ENCODE measurements at places on chromosomes 4 and X.

GRCh38 chr4:76155979-76156378 lies 7.8 kb upstream of the NUP54 start:
- no peak for DNase-seq

GRCh38 chr4:40858962-40859361 lies 109.2 kb downstream of the NSUN7 start:
- no peak for DNase-seq

- peak; percentile 23 for DNase-seq
Observed at GRCh38 chr4:26140150-26140898, 180.5 kb upstream of the RBPJ start.

DNA sequence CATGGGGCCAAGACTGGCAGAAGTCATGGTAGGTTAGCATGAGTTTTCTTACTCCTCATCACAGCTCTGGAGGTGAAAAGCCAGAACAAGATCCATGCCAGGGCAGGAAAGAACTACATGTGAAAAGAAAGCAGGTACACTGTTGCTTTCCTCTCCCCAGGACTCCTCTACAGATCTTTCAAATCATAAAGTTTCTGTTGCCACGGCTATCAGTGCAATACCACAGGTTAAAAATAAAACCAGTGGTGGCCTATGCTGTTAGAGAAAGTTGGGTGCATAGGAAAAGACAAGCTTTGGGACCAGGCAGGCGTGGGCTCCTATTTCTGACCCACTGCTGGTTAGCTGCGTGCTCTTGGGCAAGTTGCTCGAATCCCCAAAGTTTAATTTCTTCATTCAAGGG lies 81.4 kb downstream of the SH3RF1 start:
- DNase-seq: no peak

- no peak for DNase-seq
Observed at GRCh38 chrX:133475521-133475920, 60.2 kb upstream of the GPC4 start.

- DNase-seq: no peak
Observed at GRCh38 chr4:129246910-129247461, 151.0 kb downstream of the C4orf33 start.

DNA sequence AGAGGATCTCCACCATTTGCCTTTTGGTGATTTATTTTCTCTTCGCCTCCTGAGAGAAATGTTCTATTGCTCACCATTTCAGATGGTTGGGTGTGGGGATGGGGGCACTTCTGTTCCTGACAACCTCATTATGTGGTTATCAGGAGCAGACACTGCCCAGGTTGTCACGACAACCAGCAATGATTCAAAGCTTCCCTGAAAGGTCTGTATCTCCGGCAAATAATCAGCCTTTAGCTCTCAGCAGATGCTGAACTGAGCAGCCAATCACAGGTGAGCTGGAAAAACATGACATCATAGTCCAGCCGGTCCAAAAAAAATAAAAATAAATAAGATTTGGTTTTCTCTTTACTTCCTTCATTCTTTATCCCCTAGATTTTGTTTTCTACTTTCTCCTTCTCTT lies 5.5 kb upstream of the PAK3 start:
- no peak for DNase-seq

DNA sequence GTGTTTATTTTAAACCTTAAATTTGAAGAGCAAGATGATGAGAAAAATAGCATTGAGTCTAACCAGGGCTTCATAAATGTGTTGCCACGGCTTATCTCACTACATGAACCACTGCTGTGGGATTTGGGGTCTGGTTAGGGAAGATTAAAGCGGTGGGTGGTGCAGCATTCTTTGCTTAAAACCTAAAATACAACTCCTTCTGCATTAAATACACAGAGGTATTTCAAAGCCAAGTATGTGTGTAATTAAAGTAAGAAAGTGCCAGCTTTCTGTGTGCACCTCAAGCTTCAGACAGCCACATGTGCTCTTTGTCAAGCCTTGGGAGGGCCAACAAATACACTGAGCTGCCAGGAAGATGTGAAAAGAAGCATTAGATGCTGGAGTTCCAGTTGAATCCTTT lies 128.0 kb downstream of the CPE start:
- no peak for DNase-seq

DNA sequence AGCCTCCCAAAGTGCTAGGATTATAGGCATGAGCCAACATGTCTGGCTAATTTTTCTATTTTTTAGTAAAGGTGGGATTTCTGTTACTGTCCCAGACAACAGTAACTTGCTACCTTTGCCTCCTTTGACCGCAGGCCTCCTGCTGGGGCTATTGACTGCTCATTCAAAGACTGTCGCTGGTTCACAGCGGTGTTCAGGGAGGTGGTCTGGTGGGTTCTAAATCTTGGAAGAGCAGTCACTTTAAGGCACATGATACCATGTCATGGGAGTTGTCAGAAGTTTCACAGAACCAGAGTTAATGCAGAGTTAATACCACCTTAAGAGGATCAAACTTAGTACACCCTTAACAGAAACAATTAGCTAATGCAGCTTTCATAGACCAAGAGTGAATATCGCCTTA lies 3.8 kb downstream of the ASMT start:
- DNase-seq: no peak

- DNase-seq: no peak
Observed at GRCh38 chr4:145427991-145428390, 53.7 kb upstream of the SMAD1 start.

GRCh38 chr4:151573945-151574344 lies 165.0 kb downstream of the FHIP1A start:
- DNase-seq: no peak

DNA sequence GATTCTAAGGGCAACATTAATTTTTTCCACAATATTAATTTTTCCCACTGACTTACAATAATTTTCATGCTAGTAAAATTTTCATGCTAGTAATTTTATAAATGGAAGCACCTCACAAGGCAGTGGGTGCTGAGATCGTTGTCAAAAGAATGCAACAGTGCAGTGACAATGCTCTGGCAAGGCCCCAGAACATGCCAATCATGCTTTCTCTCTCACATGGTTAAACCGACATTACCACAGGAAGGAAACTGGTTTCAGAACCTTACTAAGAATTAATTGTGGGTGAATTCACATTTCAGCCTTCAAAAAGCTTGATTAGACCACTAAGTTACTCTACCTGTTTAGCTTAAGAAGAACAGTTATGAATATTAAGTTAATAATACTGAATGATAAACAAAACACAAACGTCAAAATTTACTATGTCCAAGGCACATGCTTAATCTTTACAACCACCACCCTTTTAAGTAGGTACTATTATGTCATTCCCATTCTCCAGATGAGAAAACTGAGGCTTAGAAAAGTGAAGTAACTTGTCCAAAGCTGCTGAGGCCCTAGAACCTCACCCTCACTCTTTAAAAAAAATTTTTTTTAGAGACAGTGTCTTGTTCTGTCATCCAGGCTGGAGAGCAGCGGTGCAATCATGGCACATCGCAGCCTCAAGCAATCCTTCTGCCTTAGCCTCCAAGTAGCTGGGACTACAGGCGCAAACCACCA lies 10.0 kb upstream of the OPHN1 start:
- DNase-seq: no peak

GRCh38 chr4:21522296-21522695 lies 426.3 kb downstream of the KCNIP4 start:
- DNase-seq: no peak

DNA sequence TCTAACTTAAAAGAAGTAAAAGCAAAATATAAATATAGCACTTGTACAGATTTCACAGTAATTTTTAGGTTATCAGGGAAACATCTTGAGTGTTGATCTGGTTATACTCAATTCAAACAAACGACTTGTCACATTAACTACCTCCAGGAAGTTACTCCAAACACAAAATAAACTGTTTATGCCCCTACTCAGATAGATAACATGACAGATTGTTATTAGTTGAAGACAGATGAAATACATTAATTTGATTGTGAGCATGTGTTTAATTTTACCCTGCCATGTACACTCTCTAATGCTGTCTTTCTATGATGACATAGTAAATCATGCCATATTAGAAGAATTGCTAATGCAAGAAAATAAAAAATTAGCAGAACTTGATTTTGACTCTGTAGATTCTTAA lies 88.0 kb downstream of the RAB28 start:
- DNase-seq: no peak

DNA sequence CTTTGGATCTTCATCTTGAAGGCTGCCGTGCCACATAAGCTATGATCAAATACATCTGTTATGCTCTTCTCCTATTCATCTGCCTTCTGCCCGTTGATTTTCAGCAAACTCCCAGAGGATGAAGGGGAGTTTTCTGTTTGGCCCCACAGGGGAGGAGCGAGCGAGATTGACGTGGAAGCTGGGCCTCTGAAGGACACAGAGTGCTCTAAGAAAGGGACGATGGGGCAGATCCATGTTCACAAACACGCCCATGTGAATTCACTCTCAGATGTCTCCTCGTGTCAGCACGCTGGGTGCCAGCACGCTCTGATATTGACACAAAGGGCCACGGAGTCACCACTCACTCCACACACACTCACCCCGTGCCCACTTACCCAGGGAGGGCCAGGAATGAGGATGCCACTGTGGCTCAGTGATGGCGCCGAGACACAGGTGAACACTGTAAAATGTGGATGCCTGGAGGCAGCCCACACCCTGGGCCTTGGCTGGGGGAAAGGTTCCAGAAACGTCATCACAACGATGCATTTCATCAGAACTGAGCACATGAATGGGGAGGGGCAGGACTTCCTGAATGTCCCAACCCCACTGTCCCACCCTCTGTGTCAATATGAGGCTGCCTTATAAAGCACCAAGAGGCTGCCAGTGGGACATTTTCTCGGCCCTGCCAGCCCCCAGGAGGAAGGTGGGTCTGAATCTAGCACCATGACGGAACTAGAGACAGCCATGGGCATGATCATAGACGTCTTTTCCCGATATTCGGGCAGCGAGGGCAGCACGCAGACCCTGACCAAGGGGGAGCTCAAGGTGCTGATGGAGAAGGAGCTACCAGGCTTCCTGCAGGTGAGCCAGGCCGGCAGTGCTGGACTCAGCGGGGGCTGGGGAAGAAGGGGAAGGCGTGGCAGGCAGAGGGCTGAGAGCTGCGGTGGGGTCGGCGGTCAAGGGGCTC lies at the start of gene S100P:
S100P (plus strand) TSS at position 648 of the 946 bp plus-strand sequence; CDS start at position 703, 55 bp downstream.
- no peak for DNase-seq

GRCh38 chr4:23728971-23729370 lies 160.9 kb downstream of the PPARGC1A start:
- no peak for DNase-seq

- DNase-seq: no peak
Observed at GRCh38 chrX:11426712-11427452, 133.7 kb downstream of the AMELX start.

GRCh38 chrX:30364229-30364628 lies 55.0 kb upstream of the NR0B1 start:
- no peak for DNase-seq

- DNase-seq: no peak
Observed at GRCh38 chr4:67071641-67072040, 473.7 kb downstream of the CENPC start.

- DNase-seq: peak; percentile 7
Observed at GRCh38 chrX:96685210-96686099, 813 bp downstream of the DIAPH2 start.
